ENCODE measurements at places on chromosomes 2 and 18. TPM values are rescaled to one million over a fixed set of nuclear protein-coding genes. Genes with fewer than 3 reads are reported as not detected.

GRCh38 chr18:13201292-13201691 is 17.3 kb upstream of the LDLRAD4 start:
- H3K36me3 ChIP-seq = no peaks in the 10 kb centered on the region
- DNase-seq = no peak
- no peak overlapping the region for H3K4me3 ChIP-seq
- no peaks in the 10 kb centered on the region for H3K27me3 ChIP-seq
- H3K27ac ChIP-seq = no peak overlapping the region

- H3K27me3 ChIP-seq = no peaks in the 10 kb centered on the region
- no peaks in the 10 kb centered on the region for H3K4me1 ChIP-seq
- no peak overlapping the region for H3K4me3 ChIP-seq
- DNase-seq = no peak
- H3K27ac ChIP-seq = no peak overlapping the region
These were observed 1317.7 kb upstream of the ACVR2A start for GRCh38 chr2:146527166-146527565.

DNA sequence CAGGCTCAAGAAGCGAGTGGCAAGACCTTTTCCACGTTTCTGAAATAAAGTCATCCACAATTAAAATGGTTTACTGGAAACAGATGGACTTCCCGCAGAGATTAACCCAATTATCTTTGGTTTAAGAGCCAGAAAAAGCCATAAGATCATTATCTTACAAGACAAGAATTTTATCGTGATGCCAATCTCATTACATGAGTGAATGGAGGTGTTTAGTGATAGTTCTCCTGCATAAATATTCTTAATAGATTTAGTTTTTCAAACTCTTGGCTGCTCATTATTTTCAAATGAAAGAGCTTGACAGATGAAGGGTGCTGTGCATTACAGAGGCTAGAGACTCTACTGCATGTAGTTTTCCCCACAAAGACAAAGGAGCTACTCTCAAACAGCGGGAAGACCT is 1028.4 kb upstream of the PIK3C3 start:
- no peaks in the 10 kb centered on the region for H3K27me3 ChIP-seq
- no peak overlapping the region for H3K4me3 ChIP-seq

The WDR75 gene
- 11.8 TPM for total RNA-seq

The KCNS3 gene
- total RNA-seq = 13.7 TPM
